Activated T-cell treated with anti-CD3 and anti-CD28 coated beads for 24 hours (primary cell): ENCODE measurements at places on chromosomes 5 and 9.

DNA sequence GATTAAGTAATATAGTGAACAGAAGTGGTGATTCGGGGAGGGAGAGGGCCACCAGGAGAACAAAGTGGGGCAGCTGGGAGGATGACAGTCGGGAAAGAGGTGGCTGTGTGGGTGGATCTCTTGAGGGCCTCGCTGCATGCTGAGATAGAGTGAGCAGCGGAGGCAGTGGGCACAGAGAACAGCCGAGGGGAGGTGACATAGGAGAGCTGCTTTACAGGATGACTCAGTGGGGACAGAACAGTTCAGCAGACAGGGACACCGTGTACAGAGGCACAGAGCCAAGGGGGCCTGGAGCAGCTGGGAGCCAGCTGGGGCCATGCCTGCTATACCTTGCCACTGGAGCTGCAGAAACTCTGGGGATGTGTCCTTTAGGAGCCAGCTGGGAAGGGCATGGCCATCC is 273.9 kb downstream of the GADD45G start:
- no peak for DNase-seq

DNA sequence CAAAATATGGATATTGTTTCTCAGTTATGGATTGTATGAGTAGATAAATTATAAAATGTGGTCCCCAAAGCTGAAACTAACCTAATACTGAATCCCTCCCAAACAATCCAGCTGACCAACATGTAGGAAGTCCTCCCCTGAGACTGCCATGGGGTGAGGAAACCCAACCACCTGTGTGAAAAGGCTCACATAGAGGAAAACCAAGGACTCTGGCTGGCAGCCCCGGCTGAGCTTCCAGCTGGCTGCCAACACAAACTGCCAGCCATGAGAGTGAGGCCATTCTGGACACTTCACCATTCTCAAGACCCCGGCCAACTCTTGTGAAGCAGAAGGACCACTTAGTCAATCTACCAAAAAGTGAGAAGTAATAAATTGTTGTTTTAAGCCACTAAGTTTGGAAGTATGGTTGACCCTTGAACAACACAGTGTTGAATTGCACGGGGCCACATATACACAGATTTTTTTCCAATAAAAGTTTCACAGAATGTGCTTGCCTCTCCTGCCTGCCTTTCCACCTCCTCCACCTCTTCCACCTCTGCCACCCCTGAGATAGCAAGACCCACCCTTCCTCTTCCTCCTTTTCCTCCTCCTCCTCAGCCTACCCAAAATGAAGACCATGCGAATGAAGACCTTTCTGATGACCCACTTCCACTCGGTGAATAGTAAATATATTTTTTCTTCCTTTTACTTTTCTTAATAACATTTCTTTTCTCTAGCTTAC is 15.3 kb upstream of the NRG2 start:
- no peak for DNase-seq

GRCh38 chr5:159083548-159084452 is 15.9 kb downstream of the EBF1 start:
- DNase-seq = no peak

GRCh38 chr9:114431003-114431402 is 43.2 kb upstream of the AKNA start:
- DNase-seq = no peak

- no peak for DNase-seq
Observed at GRCh38 chr5:171437286-171437821, 17.9 kb downstream of the FGF18 start.
